ENCODE measurements at places on chromosomes 7 and 10. TPM values are rescaled to one million over a fixed set of nuclear protein-coding genes. Genes with fewer than 3 reads are reported as not detected.
A peak's percentile ranks its signal among the peaks of the same experiment; 100 is the strongest.

Gene HERC4
- total RNA-seq = 15.0 TPM

Gene PALD1
- total RNA-seq = 21.7 TPM

Gene UTF1
- total RNA-seq = not detected

Gene METTL27
- total RNA-seq = not detected

Gene IKZF1
- 3.6 TPM for total RNA-seq

Gene INMT
- total RNA-seq = 51.8 TPM

Gene WEE2
- not detected for total RNA-seq

Gene SFTPD
- total RNA-seq = not detected

GRCh38 chr7:26760501-26760900 is 103.9 kb downstream of the SKAP2 start:
- H3K27ac ChIP-seq = no peak overlapping the region
- no peaks in the 10 kb centered on the region for H3K36me3 ChIP-seq
- H3K4me3 ChIP-seq = no peak overlapping the region
- H3K4me1 ChIP-seq = no peaks in the 10 kb centered on the region

GRCh38 chr10:13684252-13684791 is 97.6 kb downstream of the PRPF18 start:
- peak; percentile 77 for DNase-seq
- H3K4me1 ChIP-seq = peaks cover 37% of the 10 kb centered on the region
- H3K27ac ChIP-seq = peak overlapping the region; percentile 61
- H3K4me3 ChIP-seq = peak overlapping the region; percentile 27

DNA sequence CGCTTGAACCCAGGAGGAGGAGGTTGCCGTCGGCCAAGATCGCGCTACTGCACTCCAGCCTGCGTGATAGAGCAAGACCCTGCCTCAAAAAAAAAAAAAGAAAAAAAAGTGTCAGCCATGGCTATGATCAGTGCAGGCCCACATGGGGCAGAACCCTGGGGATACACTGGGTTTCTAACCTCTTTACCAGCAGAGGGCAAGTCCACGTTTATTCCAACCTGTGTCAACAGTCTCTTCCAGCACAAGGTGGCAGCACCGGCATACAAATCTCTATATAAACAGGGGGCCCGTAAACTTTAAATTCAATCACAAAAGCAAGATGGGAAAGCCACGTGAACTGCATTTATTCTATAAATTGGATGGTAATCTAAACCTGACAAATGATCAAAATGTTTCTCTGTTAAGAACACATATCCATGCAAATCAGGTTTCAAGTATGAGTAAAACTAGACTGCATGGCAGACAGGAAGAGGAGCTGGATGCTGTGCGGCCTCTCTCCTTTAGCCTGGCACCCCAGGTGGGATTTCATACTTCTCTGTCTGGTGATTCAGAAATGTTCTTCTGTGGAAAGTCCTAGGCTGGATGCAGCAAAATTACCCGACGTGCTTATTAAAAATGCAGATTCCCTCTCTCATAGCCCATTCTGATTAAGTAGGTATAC is 60.0 kb upstream of the STEAP1B start:
- H3K4me1 ChIP-seq = peaks cover 42% of the 10 kb centered on the region
- no peaks in the 10 kb centered on the region for H3K36me3 ChIP-seq
- DNase-seq = no peak
- H3K27me3 ChIP-seq = no peaks in the 10 kb centered on the region

GRCh38 chr7:46854958-46855473 is 726.9 kb downstream of the TNS3 start:
- H3K4me1 ChIP-seq = peaks cover 12% of the 10 kb centered on the region
- no peak overlapping the region for H3K4me3 ChIP-seq
- H3K36me3 ChIP-seq = no peaks in the 10 kb centered on the region
- H3K27me3 ChIP-seq = no peaks in the 10 kb centered on the region
- H3K27ac ChIP-seq = no peak overlapping the region
- DNase-seq = no peak

GRCh38 chr10:36114141-36114540 is 472.0 kb upstream of the FZD8 start:
- H3K27me3 ChIP-seq = no peaks in the 10 kb centered on the region
- H3K27ac ChIP-seq = no peak overlapping the region
- no peak for DNase-seq
- no peaks in the 10 kb centered on the region for H3K36me3 ChIP-seq
- no peak overlapping the region for H3K4me3 ChIP-seq

DNA sequence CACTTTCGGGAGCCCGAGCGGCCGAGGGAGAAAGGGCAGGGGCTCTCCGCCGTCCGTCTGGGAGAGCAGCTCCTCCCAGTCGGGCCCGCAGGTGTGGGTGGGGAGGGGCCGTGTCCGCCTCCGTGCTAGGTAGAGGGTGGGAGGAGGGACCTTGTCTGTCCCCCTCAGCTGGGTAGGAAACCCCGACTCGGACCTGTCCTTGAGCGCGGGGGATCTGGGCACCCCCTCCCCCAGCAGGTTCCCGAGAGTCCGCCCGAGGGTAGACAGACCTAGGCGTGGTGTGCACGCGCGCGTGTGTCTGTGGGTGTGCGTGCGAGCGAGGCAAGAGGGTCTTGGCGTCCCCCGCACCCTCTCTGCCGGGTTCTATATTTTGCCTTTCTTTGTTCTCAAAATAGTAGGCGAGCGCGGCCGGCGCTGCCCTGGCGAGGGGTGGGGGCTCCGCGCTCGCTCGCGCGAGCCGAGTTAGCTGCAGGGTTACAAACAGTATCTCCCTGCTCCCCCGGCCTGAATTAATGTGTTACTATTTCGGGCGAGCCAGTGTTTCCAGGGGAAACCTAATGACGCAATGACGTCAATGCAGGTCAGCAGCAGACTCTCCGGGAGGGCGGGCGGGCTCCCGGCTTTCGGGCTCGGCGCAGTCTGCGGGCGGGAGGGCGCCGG is 73.9 kb upstream of the LEP start:
- no peak overlapping the region for H3K27ac ChIP-seq
- peaks cover 6% of the 10 kb centered on the region for H3K4me1 ChIP-seq
- peak overlapping the region; percentile 53 for H3K4me3 ChIP-seq
- H3K36me3 ChIP-seq = no peaks in the 10 kb centered on the region
- H3K27me3 ChIP-seq = peaks cover 15% of the 10 kb centered on the region

GRCh38 chr7:127731431-127732080 is 79.6 kb downstream of the SND1 start:
- no peaks in the 10 kb centered on the region for H3K27me3 ChIP-seq
- no peaks in the 10 kb centered on the region for H3K4me1 ChIP-seq
- DNase-seq = no peak
- H3K4me3 ChIP-seq = no peak overlapping the region
- no peak overlapping the region for H3K27ac ChIP-seq

- no peak overlapping the region for H3K27ac ChIP-seq
- no peak for DNase-seq
- no peaks in the 10 kb centered on the region for H3K4me1 ChIP-seq
- H3K4me3 ChIP-seq = no peak overlapping the region
- no peaks in the 10 kb centered on the region for H3K27me3 ChIP-seq
Measured at GRCh38 chr7:142439739-142440138, 181.9 kb upstream of the PRSS58 start.

- DNase-seq = no peak
- H3K4me1 ChIP-seq = peaks cover 3% of the 10 kb centered on the region
- no peak overlapping the region for H3K27ac ChIP-seq
- H3K4me3 ChIP-seq = no peak overlapping the region
Measured at GRCh38 chr10:3195726-3196125, 23.1 kb upstream of the PITRM1 start.

GRCh38 chr10:23391821-23392220 is 47.1 kb upstream of the OTUD1 start:
- H3K4me3 ChIP-seq = no peak overlapping the region
- H3K27me3 ChIP-seq = no peaks in the 10 kb centered on the region
- no peak overlapping the region for H3K27ac ChIP-seq
- no peak for DNase-seq

GRCh38 chr7:105017657-105018365 is 3.8 kb downstream of the KMT2E start:
- peaks cover 28% of the 10 kb centered on the region for H3K4me1 ChIP-seq
- no peak for DNase-seq

DNA sequence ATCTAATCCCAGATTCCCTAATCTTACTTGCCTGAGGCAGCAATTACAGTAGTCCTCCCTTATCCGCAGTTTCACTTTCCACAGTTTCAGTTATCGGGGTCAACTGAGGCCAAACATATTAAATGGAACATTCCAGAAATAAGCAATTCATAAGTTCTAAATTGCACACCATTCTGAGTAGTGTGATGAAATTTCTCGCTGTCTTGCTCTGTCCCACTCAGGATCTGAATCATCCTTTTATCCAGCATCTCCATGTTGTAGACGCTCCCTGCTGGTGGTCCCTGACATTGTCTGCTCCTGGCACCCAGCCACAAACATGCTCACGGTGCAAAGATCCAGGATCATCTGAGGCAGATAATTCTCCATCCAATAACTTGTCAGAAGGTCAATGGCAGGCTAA is 128.7 kb upstream of the CXCL12 start:
- no peaks in the 10 kb centered on the region for H3K27me3 ChIP-seq
- no peaks in the 10 kb centered on the region for H3K4me1 ChIP-seq
- no peaks in the 10 kb centered on the region for H3K36me3 ChIP-seq

DNA sequence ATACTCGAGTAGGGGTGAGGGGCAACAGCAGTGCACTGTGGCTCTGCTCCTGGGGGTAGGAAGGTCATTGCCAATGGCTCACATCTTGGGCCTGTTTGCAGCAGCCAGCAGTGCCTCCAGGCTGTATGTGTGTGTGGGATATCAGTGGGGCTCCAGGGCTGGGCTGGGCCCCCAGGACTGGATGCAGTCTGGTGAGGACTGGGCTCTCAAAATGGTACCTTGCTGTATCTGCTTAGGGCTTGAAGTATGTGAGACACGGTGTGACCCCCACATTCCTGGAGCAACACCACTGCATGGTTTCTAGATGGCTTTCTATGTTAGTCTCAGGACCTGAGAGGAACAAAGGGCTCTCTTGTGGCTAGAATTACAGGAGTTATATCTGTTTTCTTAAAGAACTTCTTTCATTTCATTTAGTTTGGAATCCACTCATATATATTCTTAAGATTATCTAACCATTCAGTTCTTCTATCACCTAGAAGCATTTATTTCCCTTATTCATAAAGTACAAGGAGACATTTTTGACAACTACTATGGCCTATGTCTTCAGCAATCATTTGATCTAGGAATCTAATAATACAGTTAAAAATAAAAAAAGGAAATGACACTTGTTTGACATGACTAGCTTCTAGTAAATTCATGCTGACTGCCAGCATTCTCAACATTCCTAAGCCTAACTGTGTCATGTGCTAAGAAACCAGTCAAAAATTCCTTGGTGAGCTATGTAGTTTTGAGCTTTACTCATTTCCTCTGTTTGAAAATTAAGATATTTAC is 443.2 kb upstream of the SEMA3A start:
- no peaks in the 10 kb centered on the region for H3K36me3 ChIP-seq
- no peaks in the 10 kb centered on the region for H3K4me1 ChIP-seq
- H3K27ac ChIP-seq = peak overlapping the region; percentile 43
- DNase-seq = no peak
- no peaks in the 10 kb centered on the region for H3K27me3 ChIP-seq

DNA sequence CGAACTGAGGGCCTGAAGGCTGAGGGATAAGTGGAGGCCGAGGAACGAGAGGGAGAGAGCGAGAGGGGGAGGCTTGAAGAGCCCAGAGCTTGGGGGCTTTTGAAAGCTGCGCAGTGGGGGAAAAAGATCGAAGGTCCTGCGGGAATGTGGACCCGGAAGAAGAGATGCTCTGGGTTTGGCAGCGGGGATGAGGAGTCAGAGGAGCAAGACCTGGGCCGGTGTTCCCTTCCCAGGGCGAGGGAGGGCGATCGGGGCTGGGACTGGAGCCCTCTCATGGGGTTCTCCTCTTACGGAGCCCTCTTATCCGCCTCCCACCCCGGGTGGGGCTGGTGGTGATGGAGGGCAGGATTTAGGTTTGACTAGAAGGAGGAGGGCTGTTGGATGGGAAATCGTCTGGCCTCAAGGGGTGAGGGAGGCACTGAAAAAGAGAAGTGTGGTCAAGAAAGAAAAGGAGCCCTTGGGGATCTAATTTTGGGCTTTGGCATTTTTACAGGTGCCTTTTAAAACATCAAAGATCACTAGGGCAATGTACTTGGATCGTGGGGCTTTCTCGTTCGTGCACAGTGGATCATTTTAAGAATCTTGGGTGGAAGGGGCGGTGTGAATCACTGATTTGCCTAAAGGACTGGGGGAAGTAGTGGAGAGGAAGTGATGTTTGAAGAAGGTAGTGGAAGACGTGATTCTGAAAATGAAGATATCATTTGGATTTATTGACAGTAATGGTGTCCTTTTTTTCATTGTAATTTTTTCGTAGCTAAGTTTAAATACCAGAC is 637 bp downstream of the SAMD8 start:
- peaks cover 16% of the 10 kb centered on the region for H3K4me1 ChIP-seq
- peak overlapping the region; percentile 75 for H3K4me3 ChIP-seq

GRCh38 chr10:32795598-32796183 is 162.3 kb downstream of the ITGB1 start:
- H3K4me3 ChIP-seq = no peak overlapping the region
- no peak overlapping the region for H3K27ac ChIP-seq
- no peaks in the 10 kb centered on the region for H3K27me3 ChIP-seq
- DNase-seq = no peak
- no peaks in the 10 kb centered on the region for H3K4me1 ChIP-seq

DNA sequence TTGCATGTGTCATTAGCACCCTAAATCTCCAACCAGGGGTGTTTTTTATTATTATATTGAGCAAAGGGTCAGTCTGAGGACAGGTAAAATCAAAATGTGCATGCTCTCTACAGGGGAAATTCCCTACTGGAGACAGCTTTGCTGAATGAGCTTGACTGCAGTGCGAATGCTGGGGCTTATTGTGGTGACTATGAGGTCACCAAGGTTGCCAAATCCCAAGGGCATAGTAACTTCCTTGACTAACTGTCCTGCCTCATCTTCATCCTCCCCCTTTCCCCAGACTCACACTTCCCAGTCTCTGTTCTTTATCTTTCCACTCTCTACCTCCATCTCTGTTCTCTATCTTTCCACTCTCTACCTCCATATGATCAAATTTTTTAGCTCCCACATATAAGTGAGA is 22.9 kb upstream of the AOC1 start:
- H3K27ac ChIP-seq = no peak overlapping the region
- no peak for DNase-seq

- no peak overlapping the region for H3K27ac ChIP-seq
- no peak for DNase-seq
- no peak overlapping the region for H3K4me3 ChIP-seq
- H3K36me3 ChIP-seq = no peaks in the 10 kb centered on the region
- no peaks in the 10 kb centered on the region for H3K4me1 ChIP-seq
Measured at GRCh38 chr7:114656466-114656865, 241.9 kb downstream of the FOXP2 start.

DNA sequence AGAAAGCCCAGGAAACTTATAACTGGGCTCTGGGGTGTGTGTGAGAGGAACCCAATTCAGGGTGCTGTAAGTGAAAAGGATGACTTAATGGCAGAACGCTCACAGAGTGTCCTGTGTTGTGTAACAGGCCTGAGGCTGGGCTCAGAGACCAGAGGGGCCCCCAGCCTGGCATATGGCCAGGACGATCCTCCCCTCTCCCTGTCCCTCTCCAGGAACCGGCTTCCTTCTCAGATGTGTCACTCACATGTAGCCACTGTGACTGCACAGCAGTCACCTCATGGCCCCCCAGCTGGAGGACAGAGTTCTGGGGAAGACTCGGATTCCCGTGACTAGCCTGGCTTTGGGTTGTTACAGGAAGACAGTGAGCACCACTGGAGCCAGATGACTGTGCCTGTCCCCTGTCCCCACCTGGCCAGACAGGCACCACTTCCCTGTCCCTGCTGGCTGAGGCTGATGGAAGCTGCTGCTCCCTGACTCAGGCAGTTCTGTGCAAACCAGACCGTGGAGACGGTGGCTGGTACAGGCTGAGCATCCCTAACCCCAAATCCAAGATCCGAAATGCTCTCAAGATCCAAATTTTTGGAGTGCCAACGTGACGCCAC is 220.5 kb downstream of the MLLT10 start:
- DNase-seq = no peak
- H3K4me3 ChIP-seq = no peak overlapping the region
- H3K36me3 ChIP-seq = peaks cover 10% of the 10 kb centered on the region
- H3K4me1 ChIP-seq = no peaks in the 10 kb centered on the region
